ENCODE measurements at places on chromosomes 11 and 22.

GRCh38 chr22:49751966-49752597 is 75.6 kb downstream of the BRD1 start:
- DNase-seq = no peak

GRCh38 chr22:25210793-25211192 is 8.6 kb upstream of the CRYBB2 start:
- no peak for DNase-seq

- DNase-seq = no peak
Observed at GRCh38 chr11:8025816-8026215, 38.7 kb downstream of the EIF3F start.

DNA sequence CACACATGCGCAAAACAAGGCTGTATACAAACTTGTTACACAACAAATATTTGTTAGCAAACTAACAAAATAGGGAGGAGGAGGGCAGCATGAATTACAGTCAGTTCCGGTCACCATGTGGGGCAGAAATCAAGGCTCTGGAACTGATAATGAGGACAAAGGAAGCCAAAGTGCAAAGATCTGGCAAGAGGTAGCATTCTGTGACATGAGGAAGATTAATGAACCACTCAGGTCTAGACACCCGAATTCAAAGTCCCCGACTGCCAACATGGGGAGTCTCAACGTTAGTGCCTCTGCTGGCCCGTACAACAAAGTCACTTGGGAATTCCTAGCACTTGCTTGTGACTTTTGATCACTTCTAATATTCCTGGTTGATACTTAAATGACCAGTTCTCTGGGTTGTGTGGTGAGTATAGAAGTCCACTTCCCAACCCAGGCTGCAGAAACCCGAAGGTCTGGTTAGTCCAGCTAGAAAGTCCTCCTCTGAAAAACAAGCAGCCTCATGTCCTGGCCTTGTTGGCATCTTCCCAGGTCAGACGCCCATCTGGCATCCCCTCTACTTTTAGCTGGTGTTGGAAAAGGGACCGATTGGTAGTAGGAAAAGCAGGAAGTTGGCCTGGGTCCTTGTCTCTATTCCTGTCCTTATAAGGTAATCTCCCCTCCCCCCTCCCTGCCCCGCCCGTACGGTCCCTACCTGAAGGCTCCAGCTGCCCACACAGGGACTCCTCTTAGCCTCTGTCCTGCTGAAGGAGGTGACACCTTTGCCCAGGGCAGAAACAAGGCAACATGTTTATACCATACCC is 1.6 kb downstream of the SUN2 start:
- no peak for DNase-seq

GRCh38 chr11:8090756-8091155 is 9.7 kb downstream of the TUB start:
- DNase-seq = no peak

DNA sequence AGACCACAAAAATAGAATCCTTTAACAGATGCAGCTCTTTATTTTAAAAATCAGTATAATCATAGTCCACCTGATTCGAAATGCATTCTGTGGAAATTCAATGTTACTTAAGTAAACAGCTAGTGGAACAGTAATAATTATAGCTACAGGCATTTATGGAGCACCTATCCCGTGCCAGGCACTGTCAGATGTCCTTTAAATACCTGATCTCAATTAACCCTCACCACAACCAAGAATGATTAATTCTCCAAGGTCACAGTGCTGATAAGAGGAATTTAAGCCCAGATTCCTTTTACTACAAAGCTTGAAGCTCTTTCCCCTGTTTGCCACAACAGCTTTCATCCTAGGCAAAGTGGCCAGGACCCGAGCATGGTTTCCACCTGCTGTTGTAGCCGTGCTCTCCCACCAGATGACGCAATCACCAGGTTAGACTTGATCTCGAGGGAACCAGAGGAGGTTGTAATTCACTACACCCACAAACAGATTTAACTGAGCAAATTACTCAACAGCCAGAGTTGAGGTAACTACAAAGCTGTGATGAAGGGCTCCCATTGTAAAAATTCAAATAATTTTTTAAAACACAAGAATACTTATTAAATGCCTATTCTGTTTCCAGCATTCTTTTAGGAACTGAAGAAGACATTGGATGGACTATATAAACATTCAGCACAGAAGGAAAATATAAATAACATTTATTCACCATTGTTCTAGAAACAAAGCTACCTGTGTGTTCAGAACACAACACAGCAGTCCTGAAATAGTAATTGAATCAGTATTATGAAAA is 10.3 kb downstream of the PRDM10 start:
- DNase-seq = no peak

DNA sequence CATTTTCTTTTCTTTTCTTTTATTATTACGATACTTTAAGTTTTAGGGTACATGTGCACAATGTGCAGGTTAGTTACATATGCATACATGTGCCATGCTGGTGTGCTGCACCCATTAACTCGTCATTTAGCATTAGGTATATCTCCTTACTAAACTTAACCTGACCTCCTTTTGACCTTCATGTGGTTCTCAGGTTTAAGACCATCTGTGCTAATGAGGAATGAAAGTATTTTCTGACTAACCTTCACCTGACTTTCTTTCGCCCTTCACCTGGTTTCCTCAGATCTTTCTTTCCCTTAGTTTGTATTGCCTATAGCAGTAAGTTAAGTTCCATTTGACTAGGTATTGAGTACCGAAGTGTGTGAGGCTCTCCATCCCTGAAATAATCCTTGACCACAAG is 6.5 kb downstream of the EXPH5 start:
- DNase-seq = no peak

GRCh38 chr22:24326266-24326665 is 55.6 kb downstream of the SPECC1L start:
- DNase-seq = no peak

DNA sequence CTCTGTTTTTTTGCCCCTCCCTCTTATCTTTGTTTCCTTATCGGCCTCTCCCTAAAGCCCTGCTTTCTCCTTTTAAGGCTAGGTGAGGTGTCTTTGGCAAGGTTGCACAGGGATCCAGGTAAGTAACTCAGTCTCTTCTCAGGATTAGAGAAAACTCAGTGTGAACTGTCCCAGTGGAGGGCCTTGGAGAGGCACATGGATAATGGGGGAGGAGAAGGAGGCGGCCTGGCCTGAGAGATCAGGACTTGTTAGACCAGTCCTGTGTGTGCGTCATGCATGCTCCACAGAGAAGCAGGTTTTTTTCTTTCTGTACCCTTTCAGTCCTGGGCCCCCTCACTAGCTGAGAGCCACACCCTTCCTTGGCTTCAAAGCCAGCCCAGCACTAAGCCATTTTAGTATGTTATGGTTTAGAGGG is 19.9 kb downstream of the CTNND1 start:
- no peak for DNase-seq

- no peak for DNase-seq
Observed at GRCh38 chr22:18994701-18995326, 58.7 kb upstream of the PRODH start.

GRCh38 chr11:74683941-74684481 is 47.2 kb downstream of the CHRDL2 start:
- no peak for DNase-seq

- DNase-seq = no peak
Observed at GRCh38 chr11:113375402-113375801, 12.2 kb upstream of the ANKK1 start.

GRCh38 chr11:118682372-118682771 is 2.9 kb upstream of the TREH start:
- DNase-seq = no peak

DNA sequence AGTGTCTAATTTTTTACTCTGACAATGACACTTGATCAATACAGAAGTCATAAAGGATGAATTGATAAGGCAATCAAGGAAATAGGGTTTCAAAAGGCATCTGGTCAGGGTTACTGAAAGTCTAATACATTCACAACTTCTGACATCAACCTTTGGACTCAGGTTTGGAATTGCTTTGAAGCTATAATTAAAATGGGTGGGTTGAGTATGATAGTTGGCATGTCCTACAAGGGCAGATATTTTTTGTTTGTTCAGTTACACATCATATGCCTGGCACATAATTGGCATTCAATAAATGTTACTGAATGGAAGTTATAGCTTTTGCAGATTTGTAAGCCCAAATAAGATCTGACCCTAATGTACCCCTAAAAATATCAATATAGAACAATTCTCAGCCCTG is 7.3 kb upstream of the FUT4 start:
- DNase-seq = no peak

DNA sequence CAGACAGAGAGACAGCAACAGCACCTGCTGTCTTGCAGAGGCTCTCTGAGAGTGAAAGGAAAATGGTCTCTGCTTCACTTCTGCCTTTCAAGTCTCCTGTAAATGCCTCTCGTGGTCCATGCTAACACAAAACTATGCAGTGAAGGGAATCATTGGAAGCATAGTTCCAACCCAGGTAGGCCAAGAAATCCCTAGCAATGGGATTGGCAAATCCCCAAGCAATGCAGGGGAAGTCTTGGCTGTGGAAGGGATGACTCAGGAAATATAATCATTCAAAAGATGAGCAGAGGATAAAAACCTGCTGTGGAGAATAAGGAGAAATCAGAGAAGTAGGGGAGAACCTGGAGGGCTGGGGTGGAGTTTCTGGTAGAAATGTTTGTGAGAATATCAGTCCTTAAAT is 216.1 kb upstream of the ZBED5 start:
- DNase-seq = no peak

DNA sequence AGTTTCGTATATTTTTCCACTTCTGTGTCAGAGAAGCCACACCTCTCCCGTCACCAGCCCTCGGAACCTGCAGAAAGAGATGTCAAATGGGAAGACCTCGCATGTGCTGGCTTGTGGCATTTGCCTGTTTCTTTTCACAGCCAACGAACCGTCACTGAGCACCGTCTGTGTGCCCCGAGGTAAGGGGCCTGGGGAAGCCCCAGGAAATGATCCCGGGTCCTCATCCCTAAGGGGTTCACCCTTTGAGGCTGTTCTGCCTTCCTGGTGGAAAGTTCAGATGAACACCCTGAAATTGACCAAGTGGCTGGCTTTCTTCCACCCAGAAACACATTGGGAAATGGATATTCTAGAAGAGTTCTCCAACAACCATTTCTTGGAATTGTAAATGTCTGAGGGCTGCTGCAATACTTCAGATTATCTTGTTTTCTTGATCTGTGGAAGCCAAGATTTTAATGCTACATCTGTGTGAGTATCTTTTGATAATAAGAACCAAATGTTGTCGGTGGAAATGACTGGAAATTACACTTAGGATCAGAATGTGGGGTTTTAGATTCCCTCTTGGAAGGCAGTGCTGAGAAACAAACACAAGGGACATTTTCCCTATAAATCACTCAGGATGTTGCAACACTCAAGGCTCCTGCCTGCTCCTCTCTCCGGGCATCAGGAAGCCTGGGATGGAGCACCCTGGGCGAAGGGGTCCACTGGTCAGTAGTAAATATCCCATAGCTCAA is 37.6 kb downstream of the RIBC2 start:
- DNase-seq = no peak

DNA sequence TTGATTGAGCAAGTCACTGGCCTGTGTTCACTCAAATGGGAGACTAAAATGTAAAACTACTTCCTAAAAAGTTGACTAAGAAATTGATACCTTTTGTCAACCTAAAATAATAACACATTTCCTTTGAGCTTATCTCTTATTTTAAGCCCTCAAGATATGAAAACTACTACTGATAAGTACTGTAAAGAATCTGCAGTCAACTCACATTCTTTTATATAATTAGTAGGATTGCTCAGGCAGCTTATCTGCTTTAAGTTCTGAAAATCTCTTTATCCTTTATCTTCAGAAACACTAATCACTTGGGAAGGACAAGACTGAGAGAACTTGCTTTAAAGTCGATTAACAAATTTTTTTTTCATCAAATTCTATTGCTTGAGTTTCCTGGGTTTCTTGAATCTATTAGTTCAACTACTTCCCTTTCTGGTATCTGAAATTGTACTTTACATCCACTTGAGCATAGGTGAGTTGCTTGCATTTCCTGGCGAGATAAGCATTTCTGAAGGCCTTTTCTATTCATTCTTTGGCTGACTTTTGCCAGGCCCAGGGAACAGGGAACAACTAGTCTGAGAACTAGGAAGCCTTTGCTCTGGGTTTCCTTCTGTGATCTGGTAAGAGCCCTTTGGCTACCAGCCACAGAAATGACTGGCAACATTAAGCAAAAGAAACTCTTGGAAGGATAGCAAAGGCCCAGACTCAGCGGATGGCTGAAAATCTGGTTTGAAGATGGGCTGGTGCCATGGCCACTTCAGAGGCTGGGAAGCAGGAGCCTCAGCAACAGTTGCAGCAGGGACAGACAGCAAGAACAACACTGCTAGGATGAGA is 19.3 kb upstream of the CSRP3 start:
- no peak for DNase-seq

DNA sequence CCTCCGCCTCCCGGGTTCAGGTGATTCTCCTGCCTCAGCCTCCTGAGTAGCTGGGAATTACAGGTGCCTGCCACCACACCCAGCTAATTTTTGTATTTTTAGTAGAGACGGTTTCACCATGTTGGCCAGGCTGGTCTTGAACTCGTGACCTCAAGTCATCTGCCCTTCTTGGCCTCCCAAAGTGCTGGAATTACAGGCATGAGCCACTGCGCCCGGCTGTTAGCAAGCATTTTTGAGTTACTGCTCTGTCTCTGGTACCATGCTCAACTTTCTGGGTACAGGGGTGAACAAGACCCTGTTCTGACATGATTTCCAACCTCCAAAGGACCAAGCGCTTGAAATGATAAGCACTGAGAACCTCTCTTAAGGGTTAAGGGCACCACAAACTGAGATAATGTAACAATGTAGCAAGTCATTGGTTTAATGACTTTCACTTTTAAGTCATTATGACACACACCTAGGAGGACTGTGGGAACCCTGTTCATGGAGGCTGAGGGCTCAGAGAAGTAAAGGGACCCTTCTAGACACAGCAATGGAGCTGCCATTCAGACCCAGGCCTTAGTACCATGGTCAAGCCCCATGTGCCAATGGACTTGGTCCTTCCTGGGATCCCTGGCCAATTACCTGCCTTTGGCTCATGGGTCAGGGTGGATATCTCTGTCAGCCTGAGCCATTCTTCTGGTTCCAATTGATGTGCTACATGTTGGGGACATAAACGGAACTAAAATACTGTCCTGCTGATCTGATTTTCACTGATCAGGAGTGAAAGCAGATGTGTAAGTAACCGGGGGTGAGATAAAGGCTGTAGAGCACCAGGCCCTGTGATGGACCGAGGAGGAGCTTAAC is 11.6 kb downstream of the SLC3A2 start:
- no peak for DNase-seq

GRCh38 chr11:78253797-78254196 is 65.1 kb downstream of the USP35 start:
- no peak for DNase-seq

DNA sequence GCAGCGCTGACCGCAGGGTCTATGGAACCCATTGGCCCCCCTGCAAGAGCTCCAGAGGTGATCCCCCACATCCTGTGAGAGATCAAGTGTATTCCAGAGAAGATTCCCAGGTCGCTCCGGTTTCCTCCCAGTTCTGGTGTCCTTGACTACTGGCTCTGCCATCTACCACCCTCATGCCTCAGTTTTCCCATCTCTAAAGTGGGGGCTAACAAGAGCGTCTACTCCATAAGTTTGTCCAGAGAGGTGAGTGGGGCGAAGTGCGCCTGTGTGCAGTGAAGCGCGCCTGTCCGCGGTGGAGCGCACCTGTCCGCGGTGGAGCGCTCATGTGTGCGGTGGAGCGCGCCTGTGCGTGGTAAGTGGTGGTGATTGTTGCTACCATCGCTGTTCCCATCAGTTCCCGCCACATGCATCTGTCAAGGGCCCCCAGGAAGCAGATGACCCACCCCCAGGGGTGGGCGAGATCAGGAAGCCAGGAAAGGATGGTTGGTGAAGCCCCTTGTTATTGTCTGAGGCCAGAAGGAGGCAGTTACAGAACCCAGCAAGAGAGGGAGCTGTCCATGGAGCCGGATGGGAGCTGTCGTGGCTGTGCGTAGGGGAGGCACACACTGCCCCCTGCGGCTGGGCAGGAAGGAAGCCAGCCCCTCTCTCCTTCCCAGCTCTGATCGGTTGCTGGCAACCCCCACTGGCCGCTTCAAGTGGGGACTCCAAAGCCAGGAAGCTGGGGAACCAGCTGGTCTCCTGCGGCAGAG is 73.2 kb upstream of the FGF3 start:
- no peak for DNase-seq
